Stimulated activated CD8-positive, alpha-beta memory T cell treated with anti-CD3 and anti-CD28 coated beads, Interleukin-4, amount 100 ng/mL, for 24 hours (primary cell): ENCODE measurements at places on chromosomes 3 and 15.

GRCh38 chr3:152737021-152737908 lies 97.7 kb upstream of the P2RY1 start:
- no peak for DNase-seq

DNA sequence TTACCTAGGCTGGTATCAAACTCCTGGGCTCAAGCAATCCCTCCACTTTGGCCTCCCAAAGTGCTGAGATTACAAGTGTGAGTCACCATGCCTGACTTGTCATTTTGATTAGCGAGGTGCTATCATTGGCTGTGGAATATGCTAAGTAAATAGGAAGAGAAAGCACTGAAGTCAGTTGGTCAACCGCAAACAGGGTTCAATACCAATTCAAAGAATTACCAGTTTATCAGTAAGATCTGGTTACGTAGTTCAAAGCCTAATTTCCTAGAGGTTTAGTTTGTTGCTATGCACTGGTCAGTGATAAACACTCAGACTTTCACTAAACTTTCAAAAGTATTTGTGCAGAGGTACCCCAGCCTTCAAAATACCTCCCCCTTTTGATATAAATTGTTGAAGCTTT lies 29.5 kb downstream of the GLB1 start:
- no peak for DNase-seq

DNA sequence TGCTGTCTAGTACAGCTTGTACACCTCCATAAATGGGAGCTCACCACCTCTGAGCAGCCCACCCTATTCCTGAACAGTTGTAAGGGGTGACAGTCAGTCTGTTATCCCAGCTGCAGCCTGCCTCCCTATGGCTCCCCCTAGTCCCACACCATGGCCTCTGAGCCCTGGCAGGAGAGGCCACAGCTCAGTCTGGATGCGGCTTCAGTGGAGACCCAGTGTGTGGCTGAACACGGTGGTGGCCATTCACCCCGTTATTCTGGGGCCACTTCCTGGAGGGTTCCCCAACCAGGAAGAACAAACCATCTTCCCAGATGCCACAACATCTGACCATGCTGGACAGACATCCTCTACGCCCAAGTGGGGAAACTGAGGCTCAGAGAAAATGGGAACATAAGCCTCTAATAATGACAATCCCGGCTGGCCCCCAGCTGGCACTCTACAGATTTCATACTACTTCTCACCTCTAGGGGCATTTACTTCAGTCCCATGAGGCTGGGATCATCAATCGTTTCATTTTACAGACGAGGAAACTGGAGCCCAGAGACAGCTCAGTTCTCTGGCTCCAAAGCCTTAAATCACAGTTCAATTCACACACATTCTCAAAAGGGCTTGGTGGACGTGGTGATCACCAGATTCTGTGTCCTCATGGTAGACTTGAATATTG lies 9.2 kb upstream of the GRIP2 start:
- no peak for DNase-seq

DNA sequence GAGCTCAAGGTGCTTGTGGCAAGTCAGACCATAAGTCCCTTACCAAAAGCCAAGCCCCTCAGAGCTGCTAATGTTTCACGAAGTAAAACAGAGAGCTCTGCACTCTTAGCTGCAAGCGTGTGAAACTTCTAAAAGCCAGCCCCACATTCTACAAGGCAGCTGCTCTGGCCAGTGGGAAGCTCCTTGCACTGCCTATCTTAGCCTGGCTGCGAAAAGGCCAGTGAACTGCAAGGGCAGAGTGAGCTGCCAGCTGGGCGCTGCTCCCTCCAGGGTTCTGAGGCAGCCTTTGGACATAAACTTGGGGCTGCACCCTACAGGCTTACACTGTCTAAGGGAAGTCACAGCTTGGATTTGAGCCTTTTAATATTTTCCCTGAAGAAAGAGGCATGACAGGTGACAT lies 2.2 kb upstream of the MUSTN1 start:
- DNase-seq: no peak

DNA sequence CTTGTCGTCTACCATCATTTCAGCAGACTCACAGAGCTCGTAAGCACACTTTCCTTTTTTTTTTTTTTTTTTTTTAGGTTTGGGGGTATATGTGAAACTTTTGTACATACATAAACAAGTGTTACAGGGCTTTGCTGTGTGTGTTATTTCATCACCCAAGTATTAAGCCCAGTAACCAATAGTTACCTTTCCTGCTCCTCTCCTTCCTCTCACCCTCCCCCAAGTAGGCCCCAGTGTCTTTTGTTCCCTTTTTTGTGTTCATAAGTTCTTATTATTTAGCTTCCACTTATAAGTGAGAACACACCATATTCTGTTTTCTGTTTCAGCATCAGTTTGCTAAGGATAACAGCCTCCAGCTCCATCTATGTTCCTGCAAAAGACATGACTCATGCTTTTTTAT lies 746.8 kb downstream of the GRM7 start:
- DNase-seq: no peak

GRCh38 chr15:98909968-98910885 lies 97.4 kb downstream of the PGPEP1L start:
- no peak for DNase-seq

DNA sequence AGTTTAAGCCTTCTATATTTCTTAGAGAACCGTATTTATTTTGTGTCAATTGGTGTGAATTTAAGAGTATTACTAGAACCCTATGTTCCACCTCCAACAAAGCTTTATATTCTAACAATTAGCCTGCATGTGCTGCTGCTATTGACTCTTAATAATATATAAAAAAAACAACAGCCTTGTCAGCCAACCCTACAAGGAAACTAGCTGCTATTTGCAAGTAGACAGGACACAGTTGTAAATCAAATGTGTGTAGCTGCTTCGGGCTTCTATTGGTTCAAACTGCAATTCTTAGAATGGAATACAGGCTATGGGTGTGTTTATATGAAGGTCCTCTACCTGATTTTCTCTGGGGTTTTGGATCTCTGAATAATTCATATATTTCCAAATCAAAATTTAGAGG lies 60.7 kb downstream of the ZBTB20 start:
- no peak for DNase-seq

DNA sequence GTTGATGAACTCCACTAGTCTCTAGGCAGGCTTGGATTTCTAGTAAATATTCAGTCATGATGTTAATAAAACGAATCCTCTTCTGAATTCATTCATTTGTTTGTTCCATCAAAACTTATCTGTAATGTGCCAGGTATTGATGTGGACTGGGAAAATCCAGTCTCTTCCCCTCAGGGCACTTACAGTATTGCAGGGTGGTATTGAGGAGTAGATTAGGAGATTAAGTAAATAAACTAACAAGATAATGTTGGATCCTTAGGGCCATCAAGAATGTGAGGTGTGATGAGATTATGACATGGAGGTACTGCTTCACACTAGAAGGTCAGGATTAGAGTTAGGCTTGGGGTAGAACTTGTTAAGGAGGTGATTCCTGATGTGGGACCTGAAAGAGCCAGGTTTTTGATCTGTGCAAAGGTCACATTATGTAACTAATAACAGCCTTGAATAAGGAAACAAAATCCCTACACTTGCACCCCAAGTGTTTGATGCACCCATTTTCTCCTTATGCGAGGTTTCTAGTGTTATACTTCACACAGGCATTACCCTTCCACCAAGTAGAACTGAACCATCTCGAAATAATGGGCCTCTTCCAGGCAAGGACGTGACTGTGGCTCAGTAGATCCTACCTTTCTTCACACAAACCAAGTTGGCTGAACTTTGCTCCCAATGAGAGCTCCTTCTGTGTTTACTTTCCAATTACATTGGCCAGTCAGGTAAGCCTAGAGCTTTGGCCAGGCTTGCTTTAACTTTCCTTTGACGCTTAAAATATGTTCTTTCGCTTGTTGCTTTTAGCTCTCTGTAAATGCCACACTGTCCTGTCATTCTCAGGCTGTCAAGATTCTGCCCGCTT lies 16.7 kb downstream of the MCTP2 start:
- no peak for DNase-seq

- DNase-seq: no peak
Observed at GRCh38 chr3:117393119-117393518, 683.5 kb downstream of the TUSC7 start.

GRCh38 chr3:39408493-39409372 lies 2.2 kb downstream of the RPSA start:
- DNase-seq: no peak

DNA sequence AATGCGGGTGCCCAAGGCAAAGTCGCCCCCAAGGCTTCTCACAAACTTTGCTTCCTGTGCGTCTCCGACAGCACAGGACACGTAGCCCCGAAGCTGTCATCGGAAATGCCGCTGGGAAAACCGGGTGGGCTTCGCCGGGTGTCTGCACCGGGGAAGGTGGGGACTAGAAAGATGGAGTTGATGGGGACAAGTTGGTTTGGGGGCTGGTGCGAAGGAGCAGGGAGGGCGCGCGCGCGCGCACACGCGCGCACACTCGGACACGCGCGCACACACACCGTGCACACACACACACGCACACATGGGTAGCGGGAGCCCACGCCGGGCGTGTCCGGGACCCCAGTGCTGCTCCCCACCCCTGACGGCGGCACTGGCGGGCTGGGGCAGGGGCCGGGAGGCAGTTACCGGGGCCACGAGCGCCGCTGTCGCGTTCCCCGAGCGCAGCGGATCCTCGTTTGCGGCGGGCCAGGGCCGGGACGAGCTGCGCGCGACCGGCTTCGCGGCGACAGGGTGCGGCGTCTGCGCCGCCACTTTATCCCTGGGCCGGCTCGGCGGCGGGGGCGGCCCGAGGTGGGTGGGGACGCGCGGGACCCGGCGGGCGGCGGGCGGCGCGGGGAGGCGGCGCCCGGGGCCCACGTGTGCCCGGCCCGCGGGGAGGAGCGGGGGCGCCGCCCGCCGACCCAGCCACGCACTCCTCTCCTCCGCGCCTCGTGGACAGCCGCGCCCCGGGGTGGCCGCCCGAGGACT lies 539 bp upstream of the MGLL start:
- no peak for DNase-seq

DNA sequence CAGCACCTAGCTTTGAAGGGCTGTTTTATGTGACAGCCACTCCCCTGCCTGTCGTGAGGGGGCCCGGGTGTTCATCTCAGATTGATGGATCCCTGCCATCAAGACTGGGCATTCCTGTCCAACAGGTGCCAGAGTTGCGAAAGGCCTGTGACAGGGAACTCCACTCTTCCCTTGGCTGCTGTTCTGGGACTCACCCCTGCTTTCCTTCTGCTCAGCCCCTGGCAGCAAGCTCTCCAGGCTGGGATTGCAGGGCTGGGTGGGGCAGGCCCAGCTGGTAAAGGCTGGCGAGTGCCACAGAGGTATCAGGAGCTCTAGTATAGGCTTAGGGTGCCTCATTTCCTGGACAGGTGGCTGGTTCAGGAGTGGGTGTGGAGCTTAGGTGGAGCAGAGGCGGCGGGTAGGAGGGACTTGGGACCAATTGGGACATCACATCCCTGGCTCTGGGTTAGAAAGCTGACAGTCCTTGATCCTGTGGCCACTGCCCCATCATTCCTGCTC lies at the start of gene PLA2G4B:
Gene PLA2G4B, plus strand, starts transcription at position 448 of the 498 bp plus-strand sequence. CDS start 67 bp downstream, outside the sequence.
- no peak for DNase-seq

DNA sequence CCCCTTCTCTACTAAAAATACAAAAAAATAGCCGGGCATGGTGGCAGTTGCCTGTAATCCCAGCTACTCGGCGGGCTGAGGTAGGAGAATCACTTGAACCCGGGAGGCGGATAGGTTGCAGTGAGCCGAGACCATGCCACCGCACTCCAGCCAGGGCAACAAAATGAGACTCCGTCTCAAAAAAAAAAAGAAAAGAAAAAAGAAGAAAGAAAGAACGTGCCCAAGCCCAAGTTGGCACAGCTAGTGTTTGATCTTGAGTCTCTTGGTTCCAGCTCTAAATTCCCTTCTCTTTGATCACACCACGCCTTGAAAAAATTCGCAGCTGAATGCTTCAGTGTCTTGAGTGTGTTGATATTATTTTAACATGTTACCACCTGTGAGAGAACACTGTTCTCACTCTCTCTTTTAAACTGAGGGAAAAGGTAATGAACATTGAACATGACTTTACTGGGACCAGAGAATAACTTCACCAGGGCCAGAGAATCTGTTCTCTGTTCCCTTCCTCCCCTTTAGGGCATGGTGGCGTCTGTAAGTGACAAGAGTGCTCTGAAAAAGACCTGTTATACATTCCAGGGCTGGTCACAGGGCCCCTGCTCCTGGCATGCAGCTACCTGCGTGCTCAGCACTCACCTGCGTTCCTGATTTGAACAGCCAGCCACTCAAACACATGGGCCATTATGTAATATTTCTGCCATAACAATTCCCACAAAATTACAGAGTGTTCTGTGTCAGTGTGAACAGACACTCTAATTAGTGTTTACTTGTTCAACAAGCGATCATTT lies 19.0 kb downstream of the SLCO3A1 start:
- no peak for DNase-seq

GRCh38 chr3:1734494-1735122 lies 364.1 kb upstream of the CNTN4 start:
- DNase-seq: no peak

GRCh38 chr3:34073961-34074360 lies 275.5 kb downstream of the PDCD6IP start:
- DNase-seq: no peak

DNA sequence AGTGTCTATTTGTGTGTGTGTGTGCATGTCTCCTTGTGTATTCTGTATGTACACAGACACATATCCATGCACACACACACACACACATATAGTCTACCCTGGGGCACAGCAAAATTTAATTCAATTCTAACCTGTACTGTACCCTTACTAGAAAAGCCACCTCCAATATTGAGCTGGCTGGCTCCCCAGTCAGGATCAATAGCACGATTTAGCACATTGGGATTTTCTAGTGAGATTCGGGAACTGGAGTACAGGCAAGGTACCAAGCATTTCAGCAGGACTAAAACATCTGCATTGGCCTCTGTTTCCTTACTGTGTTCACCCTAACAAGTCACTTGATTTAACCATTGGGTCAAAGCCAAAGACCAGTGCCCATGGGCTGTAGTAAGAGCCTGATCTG lies 13.2 kb downstream of the FSTL1 start:
- DNase-seq: no peak

DNA sequence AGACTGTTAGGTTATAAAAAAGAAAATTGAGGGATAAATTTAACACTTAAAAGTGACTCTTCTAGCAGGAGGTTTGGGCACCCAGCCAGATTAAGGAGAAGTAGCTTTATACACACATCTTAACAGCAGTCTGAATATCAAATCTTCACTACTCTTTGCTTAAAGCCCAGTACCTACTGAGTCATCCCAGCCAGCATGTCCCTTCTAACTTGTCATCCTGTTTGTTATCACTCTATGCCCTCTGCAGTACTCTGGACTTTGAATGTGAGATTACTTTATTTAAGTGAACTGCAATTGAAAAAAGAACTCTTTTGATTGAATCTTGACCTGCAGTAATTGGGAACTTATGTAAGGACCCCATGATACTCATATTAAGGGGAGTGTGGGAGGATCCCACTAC lies 77.6 kb downstream of the FHIT start:
- no peak for DNase-seq

DNA sequence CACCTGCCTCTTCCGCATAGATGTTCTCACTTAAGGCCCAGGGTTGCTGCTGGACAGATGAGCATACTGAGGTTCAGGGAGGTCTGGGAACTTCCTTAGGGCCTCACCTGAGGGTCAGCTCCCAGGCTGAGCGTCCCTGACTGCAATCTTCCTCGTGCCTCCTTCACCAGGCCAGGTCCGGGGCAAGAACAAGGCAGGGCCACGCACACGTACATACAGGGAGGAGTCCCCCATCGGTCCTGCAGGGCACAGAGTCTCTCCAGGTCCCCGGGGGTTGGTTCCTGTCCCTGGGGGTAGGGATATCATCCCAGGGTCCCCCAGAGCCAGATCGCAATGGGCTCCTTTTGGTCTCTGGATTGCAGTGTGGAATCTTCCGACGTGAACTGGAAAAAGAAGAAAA lies 130.1 kb downstream of the LRRK1 start:
- no peak for DNase-seq
